ENCODE measurements at places on chromosomes 4 and X. TPM values are rescaled to one million over a fixed set of nuclear protein-coding genes. Genes with fewer than 3 reads are reported as not detected.

Gene PARM1
- not detected for total RNA-seq

Gene CASP6
- 25.7 TPM for total RNA-seq

Gene PRRG3
- total RNA-seq = not detected

Gene RS1
- not detected for total RNA-seq

Gene TMEM154
- total RNA-seq = 28.4 TPM

Gene TRIML1
- total RNA-seq = not detected

Gene HELT
- not detected for total RNA-seq

Gene LINC00632
- total RNA-seq = 8.0 TPM

Gene SORBS2
- not detected for total RNA-seq

Gene EGFL6
- total RNA-seq = 1.7 TPM

Gene FGFBP1
- total RNA-seq = not detected

Gene SYNPO2
- 1.2 TPM for total RNA-seq

Gene XAGE1A
- total RNA-seq = not detected

Gene VSIG4
- not detected for total RNA-seq

Gene DUSP21
- not detected for total RNA-seq

Gene PABPC1L2A
- total RNA-seq = not detected

Gene MTHFD2L
- 7.9 TPM for total RNA-seq

Gene PABPC4L
- not detected for total RNA-seq

All from activated CD4-positive, alpha-beta T cell treated with anti-CD3 and anti-CD28 coated beads, Interleukin-2, amount 10 ng/mL, durations not matched to agents 7 days and 5 days (primary cell).